Fibroblast of skin of back (primary cell): ENCODE measurements at places on chromosomes 7 and 10.

DNA sequence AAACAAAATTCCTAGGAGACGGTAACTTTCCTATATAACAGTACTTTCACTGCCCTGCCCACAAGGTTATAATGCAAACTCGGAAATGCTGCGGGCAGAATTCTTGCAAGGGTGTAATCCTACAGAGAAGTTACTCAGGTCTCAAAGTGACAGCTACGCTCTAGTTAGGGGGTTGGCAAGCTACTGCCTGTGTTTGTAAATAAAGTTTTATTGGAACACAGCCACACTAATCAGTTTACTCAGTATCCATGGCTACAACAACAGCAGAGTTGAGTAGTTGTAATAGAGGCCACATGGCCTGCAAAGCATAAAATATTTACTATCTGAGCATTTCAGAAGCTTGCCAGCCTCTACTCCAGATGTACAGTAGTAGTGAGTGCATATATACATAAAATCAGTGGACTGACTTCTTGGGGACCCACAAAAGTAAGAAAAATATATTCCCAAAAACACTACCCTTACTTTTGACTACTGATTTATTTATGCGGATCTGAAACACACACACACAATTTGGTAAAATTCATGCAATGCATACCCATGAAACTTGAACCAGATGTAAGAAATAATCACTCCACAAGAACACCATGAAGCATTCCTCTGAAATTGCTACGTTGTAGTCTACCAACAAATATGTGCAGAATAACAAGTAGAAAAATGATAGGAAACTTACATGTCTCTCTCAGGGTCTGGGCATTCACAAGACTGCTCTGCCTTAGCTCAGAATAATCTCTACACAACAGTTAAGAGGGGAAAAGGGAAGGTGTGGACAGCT lies 53.0 kb downstream of the SMURF1 start:
- peak; percentile 70 for DNase-seq

- DNase-seq, result no peak
Measured at GRCh38 chr10:125584954-125585353, 98.0 kb downstream of the TEX36 start.

DNA sequence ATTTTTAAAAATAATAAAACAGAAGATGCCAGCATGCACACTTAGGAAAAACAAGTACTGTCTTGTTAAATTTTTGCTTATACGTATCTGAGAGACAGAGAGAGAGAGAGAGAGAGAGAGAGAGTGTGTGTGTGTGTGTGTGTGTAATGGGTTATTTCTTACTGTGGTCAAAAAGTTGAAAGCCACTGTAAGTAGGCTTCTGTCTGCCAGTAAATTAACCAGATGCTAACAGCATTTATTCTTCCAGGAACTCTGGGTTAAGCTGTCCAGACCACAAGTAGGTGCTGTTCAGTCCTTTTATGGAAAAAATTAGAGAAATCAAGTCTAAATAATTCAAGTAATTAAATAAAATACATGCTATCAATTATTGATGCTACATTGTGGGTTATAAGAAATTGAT lies 39.7 kb downstream of the RNF32 start:
- no peak for DNase-seq

- DNase-seq, result no peak
Measured at GRCh38 chr7:30752979-30753378, 1.0 kb downstream of the INMT start.

- no peak for DNase-seq
Measured at GRCh38 chr7:240887-241421, 48.6 kb downstream of the FAM20C start.
